ENCODE measurements at places on chromosomes 13 and 19.
A peak's percentile ranks its signal among the peaks of the same experiment; 100 is the strongest.

DNA sequence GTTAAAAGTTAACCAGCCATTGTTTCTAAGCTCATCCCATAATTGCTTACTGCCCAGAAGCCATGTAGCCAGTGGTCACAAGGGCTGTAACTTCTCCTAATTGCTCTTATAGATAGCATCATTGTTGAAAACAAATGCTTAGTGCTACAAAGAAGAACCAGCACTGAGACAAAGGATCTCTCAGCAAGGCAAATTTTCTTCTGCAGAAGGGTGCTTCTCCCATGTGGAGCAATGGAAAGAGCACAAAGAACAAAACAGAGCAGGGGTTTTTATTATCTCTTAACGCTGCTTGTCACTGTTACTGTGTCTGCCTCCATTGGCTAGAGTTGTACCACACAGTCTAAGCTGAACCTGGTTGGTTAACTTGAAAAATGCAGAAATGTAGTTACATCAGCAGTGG is 1036.8 kb downstream of the UQCRFS1 start:
- DNase-seq = no peak

DNA sequence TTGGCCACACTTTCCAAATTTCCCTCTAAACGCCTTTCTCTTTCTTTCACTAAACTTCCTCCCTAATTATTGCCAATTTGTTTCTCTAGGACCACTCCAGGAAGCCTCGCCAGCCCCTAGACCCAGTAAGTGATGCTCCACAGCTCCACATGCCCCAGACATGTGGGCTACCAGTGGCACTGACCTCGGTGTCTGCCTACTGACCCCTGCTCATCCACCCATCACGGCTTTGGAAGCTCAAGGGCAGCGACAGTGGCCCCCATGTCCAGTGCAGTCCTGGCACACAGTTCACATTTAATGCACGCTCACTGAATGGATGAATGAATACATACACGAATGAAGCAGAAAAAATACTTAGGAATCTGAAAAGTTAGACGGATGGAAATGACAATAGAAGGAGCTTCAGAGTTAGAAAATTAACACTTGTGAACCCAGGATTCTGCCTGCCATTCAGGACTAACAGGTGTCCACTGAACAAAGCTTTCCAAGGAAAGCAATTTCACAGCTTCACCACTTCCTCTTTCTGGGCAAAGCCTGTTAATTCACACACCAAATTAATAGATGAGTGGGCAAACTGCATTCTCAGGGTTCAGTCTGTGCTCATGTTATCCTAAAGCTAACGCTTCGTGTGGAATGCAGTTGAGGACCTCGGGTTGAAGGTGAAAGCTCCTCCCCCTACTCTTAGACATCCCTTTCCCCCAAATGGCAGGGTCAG is 50.9 kb downstream of the CCDC70 start:
- DNase-seq = no peak

DNA sequence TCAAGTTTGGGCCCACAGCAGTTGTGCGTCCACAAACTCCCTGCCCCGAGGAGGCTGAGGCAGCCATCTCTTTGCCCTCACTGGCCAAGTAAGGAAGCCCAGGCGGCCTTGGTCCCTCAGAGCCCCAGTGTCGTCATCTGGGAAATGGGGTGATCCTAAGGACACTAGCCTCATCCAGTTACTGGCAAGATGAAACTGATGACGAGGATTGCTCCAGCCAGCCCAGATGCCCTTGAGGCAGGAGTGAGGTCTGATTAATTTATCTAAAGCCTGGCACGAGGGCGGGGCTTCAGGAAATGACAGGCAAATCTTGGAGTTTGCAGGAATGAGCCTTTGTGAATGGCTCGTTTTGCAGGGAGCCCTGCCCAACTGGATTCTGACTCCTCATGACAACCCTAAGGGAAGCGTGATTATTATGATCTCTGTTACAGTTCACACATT is 5.6 kb downstream of the LIPE start:
- no peak for DNase-seq

GRCh38 chr19:55299991-55300390 is 16.2 kb downstream of the BRSK1 start:
- no peak for DNase-seq

GRCh38 chr19:33805840-33806433 is 9.3 kb downstream of the KCTD15 start:
- DNase-seq = no peak

DNA sequence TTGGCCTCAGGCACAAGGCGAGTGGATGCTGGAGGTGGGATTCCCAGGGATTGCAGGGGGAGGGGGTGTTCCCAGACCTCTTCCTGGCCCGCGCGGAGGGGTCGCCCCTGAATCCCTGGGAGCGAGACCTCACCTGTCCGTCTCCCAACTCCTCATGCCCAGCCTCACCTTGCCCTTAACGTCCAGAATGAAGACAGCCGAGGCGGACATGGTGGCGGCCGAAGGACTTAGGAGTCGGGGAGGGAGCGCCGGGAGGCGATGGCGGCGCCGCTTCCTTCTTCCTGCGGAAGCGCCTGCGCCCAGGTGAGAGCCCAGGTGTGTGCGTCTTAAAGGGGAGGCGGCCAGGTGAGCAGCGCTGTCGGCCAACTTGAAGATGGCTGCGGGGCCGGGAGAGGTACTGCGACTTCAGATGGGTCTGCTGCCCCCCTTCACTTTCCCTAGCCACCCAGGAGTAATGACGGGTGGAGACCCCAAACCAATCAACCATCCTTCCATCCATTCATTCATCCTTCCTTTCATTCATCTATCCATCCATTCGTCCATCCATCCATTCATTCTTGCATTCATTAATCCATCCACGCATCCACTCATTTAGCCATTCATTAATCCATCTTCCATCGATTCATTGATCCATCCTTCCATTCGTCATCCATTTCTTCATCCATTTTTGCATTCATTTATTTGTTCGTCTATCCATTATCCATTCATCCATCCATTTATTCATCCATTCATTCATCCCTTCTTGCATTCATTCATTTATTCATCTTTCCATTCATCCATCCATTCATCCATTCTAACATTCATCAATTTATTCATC is at the start of gene AP1M2:
AP1M2 (minus strand) TSS at position 291 of the 817 bp plus-strand sequence; CDS start at position 210, 81 bp downstream.
- DNase-seq = no peak

DNA sequence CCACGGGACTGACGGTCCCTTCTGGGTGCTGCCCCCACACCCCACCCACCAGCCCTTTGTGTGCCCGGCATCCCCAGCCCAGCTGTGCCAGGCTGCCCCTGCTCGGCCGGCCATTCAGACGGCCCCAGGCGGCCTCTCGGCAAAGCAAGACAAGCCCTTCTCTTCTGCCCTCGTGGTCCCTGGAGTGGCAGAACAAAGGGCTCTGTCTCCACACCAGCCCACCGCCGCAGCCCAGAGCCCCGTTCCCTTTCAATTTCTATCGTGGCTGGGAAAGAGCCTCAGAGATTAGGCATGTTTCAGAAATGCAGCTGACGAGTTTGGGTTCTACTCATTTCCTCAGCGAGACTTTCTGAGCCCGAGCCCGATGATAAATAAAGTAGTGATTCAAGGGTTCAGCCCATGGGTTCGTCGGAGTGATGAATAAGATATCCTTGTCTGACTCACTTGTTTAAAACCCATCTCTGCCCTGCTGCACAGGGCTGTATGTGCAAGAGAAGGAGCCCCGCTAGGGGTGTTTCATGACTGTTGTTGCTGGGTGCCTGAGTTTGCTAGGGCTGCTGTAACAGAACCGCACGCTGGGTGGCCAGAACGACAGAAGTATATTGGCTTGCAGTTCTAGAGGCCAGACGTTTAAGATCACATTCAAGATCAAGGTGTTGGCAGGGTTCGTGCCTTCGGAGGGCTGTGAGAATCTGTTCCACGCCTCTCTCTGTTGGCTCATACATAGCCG is 4.3 kb downstream of the MYO9B start:
- DNase-seq = peak; percentile 73

DNA sequence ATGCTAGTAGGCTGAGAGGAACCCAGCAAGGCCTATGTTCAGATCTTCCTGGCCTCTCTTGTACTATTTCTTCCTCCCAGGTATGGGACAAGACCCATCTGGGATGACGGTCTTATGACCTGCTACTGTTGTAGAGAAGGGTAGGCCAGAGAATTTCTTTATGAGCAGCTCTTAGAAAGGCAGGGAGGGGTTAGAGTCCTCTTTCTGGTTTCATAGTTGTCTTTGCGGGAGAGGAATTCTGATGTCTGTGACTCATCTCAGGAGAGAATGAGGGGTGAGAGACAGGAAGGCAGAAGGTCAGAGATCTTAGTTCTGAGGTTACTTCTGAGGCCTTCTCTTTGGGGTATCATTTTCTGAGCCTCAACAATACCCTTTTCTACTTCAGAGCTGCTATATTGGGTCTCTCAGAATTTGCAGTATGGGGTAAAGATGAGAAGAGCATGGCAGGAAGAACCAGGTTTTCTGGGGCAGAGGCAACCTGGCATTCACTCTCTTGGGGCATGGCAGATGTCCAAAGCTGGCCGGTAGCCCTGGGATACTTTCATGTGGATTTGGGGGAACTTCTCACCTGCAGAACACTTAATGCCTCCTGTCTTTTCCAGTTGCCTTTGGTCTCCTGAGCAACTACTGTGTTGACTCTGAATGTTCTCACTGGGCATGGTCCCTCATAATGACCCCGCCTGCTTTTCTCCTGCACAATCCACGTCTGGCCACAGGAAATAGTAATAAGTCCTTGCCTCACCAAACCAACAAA is 154.4 kb downstream of the GGACT start:
- DNase-seq = no peak

- no peak for DNase-seq
Observed at GRCh38 chr13:27125357-27126282, 46.0 kb downstream of the USP12 start.

GRCh38 chr13:35210261-35210660 is 266.2 kb downstream of the MAB21L1 start:
- no peak for DNase-seq

- DNase-seq = no peak
Observed at GRCh38 chr19:8180018-8180417, 29.2 kb upstream of the CERS4 start.

DNA sequence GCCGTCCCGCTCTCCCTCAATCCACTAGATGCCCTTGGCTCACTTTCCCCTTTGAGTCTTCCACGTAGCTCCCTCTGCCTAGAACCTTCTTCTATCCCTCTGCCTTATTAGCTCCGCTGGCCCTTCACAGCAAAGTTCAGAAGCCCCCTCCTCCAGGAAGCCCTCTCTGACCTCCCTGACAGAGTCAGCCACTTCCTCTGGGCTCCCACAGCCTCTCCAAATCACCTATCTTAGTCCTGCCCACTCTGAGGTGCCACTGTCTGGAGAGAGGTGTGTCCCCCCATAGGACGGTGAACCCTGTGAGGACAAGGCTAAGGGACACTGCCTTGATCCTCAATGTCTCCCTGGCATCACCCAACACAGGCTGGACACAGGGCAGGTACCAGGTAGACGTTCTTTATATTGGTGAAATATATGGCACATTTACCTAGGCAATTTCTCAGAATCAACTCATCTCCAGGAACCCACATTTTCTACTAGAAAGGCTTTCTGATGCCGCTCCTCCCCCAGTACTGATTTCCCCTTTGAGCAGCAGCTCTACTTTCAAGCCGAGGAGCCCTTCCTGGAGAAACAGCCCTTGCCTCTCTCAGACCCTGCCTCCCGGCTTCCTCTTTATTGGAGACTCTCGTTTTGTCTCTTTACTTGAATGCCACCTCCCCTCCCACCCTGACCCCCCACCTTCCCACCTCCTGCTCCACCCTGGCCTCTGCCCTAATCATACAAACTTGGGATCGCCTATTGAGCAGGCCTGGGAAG is 3.4 kb upstream of the TGFB1 start:
- DNase-seq = peak; percentile 30

GRCh38 chr19:17311455-17312188 is 2.3 kb downstream of the DDA1 start:
- DNase-seq = no peak

DNA sequence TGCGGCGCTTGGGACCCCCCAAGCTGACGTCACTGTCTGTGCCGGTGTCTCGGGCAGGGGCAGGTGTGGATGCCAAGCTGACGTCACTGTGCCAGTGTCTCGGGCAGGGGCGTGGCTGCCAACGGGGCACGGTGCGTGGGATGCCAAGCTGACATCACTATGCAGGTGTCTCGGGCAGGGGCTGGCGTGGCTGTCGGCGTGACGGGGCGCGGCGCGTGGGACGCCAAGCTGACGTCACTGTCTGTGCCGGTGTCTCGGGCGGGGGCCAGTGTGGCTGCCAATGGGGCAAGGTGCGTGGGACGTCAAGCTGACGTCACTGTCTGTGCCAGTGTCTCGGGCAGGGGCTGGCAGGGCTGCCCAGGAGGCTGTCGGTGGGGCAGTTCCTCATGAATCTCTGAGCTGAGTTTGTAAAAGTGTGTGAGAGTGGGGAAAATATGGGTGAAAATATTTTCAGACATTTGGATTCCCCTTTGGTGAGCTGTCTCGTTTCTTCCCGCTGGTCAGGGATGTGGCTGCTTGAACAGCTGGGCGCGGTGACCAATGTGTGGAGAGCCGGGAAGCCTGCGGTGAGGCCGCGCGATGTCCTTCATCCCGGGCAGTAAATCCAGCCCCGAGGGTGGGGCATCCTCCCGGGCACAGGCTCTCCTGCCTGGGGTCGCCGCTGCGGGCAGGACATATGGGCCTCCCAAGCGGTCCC is 25.2 kb downstream of the MCF2L start:
- DNase-seq = no peak

GRCh38 chr19:591099-591958 is 1.6 kb downstream of the HCN2 start:
- no peak for DNase-seq

DNA sequence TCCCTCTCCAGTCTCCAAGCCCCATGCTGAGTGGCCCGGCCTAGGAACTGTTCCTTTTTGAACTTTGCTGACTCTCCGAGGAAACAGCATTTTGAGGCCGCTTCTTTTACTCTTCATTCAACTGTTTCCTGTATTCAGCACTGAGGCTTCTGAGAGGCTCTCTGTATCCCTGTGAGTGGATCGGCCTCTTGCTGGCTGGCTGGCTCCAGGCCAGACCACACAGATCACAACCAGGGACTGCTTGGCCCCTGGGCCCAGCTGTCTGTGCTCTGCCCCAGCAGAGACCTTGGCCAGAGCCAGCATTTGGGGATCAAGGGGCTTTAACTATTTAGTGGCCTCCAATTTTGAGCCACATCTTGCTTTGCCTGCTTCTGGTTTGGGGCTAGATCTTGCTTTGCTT is 75.6 kb upstream of the KL start:
- DNase-seq = no peak

GRCh38 chr19:47512948-47513319 is 1.9 kb downstream of the NAPA start:
- no peak for DNase-seq

GRCh38 chr19:33661336-33661735 is 39.6 kb downstream of the CHST8 start:
- DNase-seq = no peak

DNA sequence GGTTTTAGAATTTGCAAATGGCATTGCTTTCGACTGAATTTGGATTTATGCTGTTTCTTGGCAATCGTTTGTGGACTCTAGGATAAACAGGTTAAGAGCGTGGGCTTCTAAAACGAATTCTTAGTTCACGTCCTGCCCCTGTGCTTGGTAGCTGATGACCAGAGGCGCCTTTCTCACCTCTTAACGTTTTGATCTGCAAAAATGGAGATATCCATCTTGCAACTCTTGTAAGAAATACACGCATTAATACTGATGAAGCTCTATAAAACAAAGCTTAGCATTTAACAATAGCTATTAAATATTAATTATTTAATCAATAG is 580 bp upstream of the KATNAL1 start:
- DNase-seq = no peak
